Forelimb muscle (tissue), 1 donor: ENCODE measurements at places on chromosomes 3 and 15.
A peak's percentile ranks its signal among the peaks of the same experiment; 100 is the strongest.

DNA sequence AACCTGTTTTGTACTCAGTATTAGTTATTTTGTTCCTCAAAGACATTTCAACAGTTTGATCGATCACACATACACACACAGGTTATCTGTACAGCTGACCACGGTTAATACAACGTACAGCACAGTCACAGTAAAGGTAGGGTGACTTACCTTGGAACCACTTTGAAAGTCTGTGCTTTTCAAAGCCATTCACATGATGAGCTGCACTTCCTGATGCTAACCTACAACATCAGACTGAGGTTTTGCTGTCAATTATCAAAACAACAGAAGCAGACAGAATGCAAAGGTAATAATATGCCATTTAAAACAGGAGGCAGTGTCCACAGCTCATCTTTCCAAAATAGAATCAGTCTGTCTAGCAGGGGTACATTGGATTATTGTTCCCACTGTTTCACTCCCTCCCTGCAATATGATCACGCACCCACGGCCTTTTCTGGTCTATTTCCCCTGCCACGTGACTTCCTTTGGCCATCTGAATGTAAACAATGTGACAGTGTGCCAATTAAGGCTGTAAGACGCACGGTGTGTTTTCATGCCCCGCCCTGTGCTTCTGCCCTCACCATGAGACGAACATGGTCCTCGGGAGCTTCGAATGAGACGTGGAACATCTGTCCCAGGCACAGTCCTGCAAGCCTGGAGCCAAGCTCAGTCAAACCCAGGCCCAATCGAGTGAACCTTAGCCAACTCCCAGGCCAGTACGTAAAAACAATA lies 102.4 kb downstream of the FMN1 start:
- DNase-seq, result no peak

GRCh38 chr3:99366663-99367429 lies 271.5 kb upstream of the COL8A1 start:
- DNase-seq, result no peak

DNA sequence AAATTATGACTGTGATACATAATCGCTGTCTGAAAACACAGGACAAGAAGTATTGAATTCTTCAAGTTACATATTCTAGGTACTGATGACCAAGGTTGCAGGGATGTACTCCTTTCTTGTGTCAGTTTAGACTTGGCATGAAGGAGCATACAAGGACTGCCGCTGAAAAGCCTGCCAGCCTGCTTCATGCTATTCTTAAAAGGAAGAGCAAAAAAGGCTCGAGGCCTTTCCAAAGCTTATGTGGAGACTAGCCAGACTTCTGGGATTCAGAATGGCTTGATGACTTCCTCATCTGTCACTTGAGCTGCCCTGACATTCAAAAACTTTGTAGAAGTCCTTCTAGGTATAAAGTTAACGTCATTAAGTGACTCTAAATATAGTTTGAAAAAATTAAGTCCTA lies 92.0 kb downstream of the CADM2 start:
- DNase-seq, result no peak

- DNase-seq, result no peak
Observed at GRCh38 chr3:151911462-151911861, 38.0 kb downstream of the SUCNR1 start.

GRCh38 chr15:61890106-61890505 lies 170.1 kb downstream of the VPS13C start:
- DNase-seq, result no peak

- DNase-seq, result no peak
Observed at GRCh38 chr3:135157045-135157740, 362.1 kb downstream of the EPHB1 start.

- DNase-seq, result no peak
Observed at GRCh38 chr3:184314700-184315542, 515 bp downstream of the EIF4G1 start.

DNA sequence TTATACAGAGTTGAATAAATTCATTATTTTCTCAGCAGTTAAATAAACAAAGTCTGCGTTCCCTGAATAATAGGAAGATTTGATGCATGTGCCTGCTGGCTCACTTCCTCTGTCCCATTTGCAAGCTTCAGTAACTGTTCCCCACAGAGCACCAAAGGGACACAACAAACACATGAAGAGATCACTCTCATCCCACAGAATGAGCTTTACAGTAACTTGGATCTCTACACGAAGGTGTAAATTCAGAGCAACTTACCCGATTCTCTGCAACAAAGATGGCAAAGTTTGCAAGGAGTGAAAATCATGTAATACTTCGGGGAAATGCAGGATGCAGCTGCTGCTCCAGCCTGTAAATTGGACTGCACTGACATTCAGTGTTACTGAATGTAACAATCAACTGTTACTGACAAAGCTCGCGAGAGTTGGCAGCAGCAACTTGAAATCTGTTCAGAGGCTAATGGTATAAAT lies at the start of gene BCHE:
BCHE (minus strand) TSS at position 366 of the 468 bp plus-strand sequence. CDS start 6,390 bp downstream, outside the sequence.
- peak; percentile 73 for DNase-seq
